ENCODE measurements at places on chromosomes 12 and 14. TPM values are rescaled to one million over a fixed set of nuclear protein-coding genes. Genes with fewer than 3 reads are reported as not detected.

The NELL2 gene
- total RNA-seq = 0.28 TPM

The B4GALNT3 gene
- total RNA-seq = 2.3 TPM

The ANO4 gene
- total RNA-seq = not detected

The SIX6 gene
- not detected for total RNA-seq

The TAS2R42 gene
- not detected for total RNA-seq

The TM7SF3 gene
- 59.8 TPM for total RNA-seq

The SELPLG gene
- total RNA-seq = 0.41 TPM

The TMTC1 gene
- total RNA-seq = 0.28 TPM

The CLBA1 gene
- total RNA-seq = 13.8 TPM

The OAS2 gene
- total RNA-seq = 2.7 TPM

The CCDC196 gene
- total RNA-seq = not detected

The SLC2A13 gene
- 12.1 TPM for total RNA-seq

The TEP1 gene
- total RNA-seq = 17.1 TPM

The FAM181A gene
- total RNA-seq = not detected

The AMDHD1 gene
- 0.54 TPM for total RNA-seq

The NPFF gene
- total RNA-seq = not detected

The ATL1 gene
- 1.5 TPM for total RNA-seq

The LIN7A gene
- total RNA-seq = not detected

The MAX gene
- total RNA-seq = 41.4 TPM

The DPPA3 gene
- total RNA-seq = not detected

The DBX2 gene
- not detected for total RNA-seq

The SLC7A7 gene
- 0.85 TPM for total RNA-seq

The HECTD4 gene
- total RNA-seq = 51.3 TPM

The BIN2 gene
- 0.39 TPM for total RNA-seq

The CAPS2 gene
- total RNA-seq = 11.8 TPM

The RNASE2 gene
- total RNA-seq = not detected

The RILPL2 gene
- total RNA-seq = 5.4 TPM

The MGP gene
- total RNA-seq = 0.72 TPM

The GPD1 gene
- 0.28 TPM for total RNA-seq

The SPTB gene
- total RNA-seq = 0.13 TPM

The PLCZ1 gene
- total RNA-seq = not detected

The DDX47 gene
- total RNA-seq = 115 TPM

The GDF3 gene
- not detected for total RNA-seq

The FUT8 gene
- total RNA-seq = 31.4 TPM

The EFS gene
- total RNA-seq = not detected

The FOXG1 gene
- total RNA-seq = not detected

The RAD51AP1 gene
- 18.1 TPM for total RNA-seq

The IKBIP gene
- total RNA-seq = 33.7 TPM

The FOXN4 gene
- total RNA-seq = 0.08 TPM

The AQP5 gene
- total RNA-seq = 0.72 TPM

The HNF1A gene
- 0.26 TPM for total RNA-seq

The RHEBL1 gene
- 4.7 TPM for total RNA-seq

The CLEC9A gene
- total RNA-seq = not detected

The DIO3 gene
- total RNA-seq = 4.4 TPM

The PROX2 gene
- total RNA-seq = not detected

The AQP6 gene
- total RNA-seq = 0.31 TPM

The GLS2 gene
- total RNA-seq = 1.3 TPM

The SLC38A4 gene
- 2.5 TPM for total RNA-seq

The SDR9C7 gene
- not detected for total RNA-seq

The FBXO21 gene
- 37.8 TPM for total RNA-seq

The SLC6A12 gene
- 1.0 TPM for total RNA-seq

The KRT2 gene
- 0.33 TPM for total RNA-seq

The LAG3 gene
- 2.7 TPM for total RNA-seq

The LPCAT3 gene
- total RNA-seq = 54.3 TPM

The TBX3 gene
- 5.1 TPM for total RNA-seq

The SART3 gene
- total RNA-seq = 55.9 TPM

The C14orf93 gene
- 5.6 TPM for total RNA-seq

The PABPN1 gene
- total RNA-seq = 159 TPM

The SYT1 gene
- total RNA-seq = 3.0 TPM

Data from Panc1 (cell line).